ENCODE measurements at places on chromosomes 13 and 19. TPM values are rescaled to one million over a fixed set of nuclear protein-coding genes. Genes with fewer than 3 reads are reported as not detected.
A peak's percentile ranks its signal among the peaks of the same experiment; 100 is the strongest.

- no peak for DNase-seq
Measured at GRCh38 chr13:65656740-65657329, 1573.3 kb downstream of the PCDH9 start.

GRCh38 chr19:32406161-32407003, 812 bp downstream of the DPY19L3 start:
- peak; percentile 55 for DNase-seq

Gene RNF17
- total RNA-seq, result not detected

DNA sequence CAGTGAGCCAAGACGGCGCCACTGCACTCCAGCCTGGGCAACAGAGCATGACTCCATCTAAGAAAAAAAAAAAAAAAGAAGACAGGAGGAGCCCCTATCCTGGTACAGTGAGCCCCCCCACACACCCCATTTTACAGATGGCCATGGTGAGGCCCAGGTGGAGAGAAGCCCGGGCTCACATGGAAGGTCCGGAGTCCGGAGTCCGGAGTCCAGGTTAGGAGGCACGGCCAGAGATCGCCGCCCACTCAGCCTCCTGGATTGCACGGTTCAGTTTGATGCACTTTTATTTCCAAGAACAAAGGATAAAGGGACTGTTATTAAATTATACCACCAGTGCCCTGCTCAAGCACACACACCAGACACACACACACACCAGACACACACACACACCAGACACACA, 11.3 kb upstream of the BTBD2 start:
- DNase-seq, result no peak

GRCh38 chr19:17944301-17944700, 11.5 kb downstream of the CCDC124 start:
- no peak for DNase-seq

Gene FEM1A
- 20.7 TPM for total RNA-seq

GRCh38 chr19:4064496-4065260, 2.0 kb downstream of the ZBTB7A start:
- DNase-seq, result peak; percentile 50

DNA sequence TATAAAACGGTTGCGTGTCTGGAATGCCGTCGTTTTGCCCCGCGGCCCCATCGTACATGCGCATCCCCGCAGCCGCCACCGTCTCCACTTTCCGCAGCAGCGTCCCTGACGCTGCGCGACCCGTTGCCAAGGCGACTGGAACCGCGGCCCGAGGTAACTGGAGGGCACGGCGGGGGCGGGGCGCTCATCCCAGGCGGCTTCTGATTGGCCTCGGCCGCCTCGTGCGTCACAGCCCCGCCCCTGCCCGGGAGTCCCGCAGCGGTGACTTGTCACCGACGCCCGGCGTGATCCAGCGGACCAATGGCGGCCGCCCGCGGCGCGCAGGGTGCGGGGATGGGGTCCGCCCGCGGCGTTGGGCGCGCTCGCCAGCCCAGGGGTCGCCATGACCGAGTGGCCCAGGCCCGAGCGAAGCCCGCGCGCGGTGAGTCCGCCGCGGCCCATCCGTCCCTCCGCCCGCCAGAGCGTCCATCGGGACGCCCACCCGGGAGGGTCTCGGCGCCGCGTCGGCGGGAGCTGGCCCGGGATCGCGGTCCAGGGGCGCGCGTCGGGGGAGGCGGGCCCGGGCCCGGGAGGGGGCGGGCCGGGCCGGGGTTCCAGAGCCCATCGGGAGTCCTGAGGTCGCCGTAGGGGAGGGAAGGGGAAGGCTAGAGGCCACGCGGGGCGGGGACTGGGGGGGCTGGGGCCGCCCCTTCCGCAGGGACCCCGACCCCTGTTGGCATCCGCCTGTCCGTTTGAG, at the start of gene ZSCAN1:
TSS of gene ZSCAN1 (plus strand) at position 285 of the 736 bp plus-strand sequence. CDS start 3,812 bp downstream, outside the sequence.
- peak; percentile 89 for DNase-seq

- DNase-seq, result no peak
Measured at GRCh38 chr19:32865326-32865725, 4.2 kb downstream of the SLC7A9 start.

Gene PRX
- total RNA-seq, result 4.1 TPM

Gene ZNF260
- total RNA-seq, result 11.9 TPM

DNA sequence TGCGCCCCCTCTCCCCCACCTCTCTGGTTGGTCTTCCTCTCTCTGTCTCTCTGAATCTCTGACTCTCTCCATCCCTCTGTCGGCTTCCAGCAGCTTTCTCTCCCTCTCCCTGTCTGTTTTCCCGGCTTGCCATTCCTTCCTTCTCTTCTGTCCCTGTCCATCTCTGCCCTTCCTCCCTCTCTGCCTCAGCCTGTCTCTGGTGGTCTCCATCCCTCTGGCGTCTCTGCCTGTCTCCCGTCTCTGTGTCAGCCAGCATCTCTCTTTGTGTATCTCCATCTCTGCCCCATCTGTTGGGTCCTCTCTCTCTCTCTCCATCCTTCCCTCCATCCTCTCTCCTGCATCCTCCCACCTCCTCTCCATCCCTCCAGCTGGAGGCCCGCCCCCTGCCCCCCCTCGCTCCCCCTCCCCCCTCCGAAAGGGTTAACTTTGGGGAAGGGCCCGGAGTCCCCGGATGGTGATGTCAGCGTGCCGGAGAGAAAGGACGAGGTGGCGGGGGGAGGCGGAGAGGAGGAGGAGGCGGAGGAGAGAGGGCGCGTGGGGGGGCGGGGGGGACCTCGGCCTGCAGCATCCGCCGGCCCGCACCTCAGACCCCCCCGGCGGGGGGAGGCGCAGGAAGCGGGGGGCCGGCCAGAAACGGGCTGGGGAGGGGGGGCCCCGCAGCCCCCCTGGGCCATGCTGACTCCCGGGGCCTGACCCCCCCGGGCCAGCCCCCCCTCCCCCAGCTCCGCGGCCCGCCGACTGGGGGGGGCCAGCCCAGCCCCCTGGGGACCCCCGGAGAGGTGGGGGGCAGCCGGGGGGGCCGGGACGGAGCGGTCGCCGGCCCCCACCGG, at the start of gene BRSK1:
TSS of gene BRSK1 (plus strand) at position 450 of the 830 bp plus-strand sequence. CDS start 446 bp downstream, outside the sequence.
- no peak for DNase-seq

Gene SIGLEC12
- total RNA-seq, result not detected

DNA sequence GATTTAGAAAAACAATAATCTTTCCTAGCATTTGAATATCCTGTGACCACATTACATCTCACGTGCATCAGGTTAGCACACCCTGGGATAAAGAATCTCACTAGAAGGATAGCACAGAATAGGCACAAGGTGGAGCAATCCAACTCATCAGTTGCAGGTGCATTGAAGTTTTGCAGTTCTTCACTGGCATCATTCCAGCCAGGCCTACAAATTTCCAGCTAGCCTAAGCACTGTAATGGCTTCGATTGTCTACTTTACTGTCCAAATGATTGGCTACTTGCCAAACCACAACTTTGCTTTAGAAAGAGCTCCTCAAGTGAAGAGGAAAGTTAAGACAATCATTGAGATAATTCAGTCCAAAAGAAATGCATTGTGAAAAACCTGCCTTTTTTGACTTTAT, 89.5 kb downstream of the SPRY2 start:
- DNase-seq, result no peak

DNA sequence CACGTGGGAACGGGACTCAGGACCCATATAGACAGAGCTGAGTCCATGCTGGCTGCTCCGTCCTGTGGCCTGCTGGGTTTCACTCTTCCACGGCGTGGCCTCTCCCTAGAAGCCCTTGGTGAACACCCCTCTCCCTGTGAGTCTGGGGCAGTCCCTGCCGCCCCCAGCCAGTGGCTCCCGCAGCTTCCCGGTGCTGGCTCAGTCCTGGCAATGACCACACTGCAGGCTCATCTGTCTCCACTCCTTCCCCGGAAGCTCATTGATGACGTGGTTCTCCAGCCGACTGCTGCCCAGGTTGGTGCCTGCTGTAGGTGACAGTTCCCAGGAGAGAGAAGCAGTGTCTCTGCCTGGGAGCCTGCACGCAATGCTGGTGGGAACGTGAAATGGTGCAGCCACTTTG, 2.1 kb upstream of the TEX29 start:
- DNase-seq, result no peak

GRCh38 chr19:11478167-11479089, 2.4 kb downstream of the ELAVL3 start:
- no peak for DNase-seq

DNA sequence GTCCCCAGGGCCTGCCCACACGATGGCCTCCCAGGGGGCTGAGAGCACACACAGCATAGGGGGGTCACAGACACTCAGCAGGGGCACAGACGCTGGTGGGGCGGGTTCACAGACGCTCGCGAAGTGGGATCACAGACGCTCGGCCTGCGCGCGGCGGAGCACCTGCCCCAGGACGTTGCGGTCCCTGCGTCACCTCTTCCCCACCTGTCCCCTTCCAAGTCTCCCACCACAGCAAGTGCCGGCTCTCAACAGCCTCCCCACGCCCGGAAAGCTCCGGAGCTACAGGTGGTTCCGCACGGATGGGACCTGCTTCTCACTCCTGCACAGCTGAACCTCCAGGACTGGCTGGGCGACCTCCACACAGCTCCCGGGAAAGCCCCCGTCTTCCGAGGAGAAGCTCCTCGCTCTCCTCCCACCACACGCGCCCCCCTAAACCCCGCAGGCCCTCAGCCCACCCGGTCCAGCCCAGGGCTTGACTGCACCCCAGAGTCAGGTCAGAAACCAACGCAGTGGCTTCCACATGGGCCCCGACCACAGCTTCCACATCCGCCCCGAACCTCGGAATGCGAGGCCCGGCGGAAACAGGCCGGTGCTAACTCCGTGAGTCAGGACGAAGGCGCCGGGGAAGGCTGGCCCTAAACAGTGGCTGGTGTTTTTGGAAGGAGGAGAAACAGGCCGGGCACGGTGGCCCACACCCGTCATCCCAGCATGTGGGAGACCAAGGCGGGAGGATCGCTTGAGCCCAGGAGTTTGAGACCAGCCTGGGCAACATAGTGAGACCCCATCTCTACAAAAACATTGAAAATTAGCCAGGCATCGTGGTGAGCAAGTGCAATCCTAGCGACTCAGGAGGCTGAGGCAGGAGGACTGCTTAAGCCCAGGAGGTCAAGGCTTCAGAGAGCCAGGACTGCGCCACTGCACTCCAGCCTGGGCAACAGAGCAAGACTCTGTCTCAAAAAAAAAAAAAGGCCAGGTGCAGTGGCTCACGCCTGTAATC, 16.5 kb downstream of the BTBD2 start:
- DNase-seq, result no peak

- DNase-seq, result no peak
Measured at GRCh38 chr19:37973666-37974065, 66.7 kb downstream of the SIPA1L3 start.

- no peak for DNase-seq
Measured at GRCh38 chr19:38869160-38869835, 8.8 kb downstream of the RINL start.

GRCh38 chr19:42134535-42135070, 2.4 kb upstream of the POU2F2 start:
- no peak for DNase-seq

GRCh38 chr13:27147530-27148170, 24.0 kb downstream of the USP12 start:
- DNase-seq, result no peak

Gene ANKRD24
- 3.6 TPM for total RNA-seq

GRCh38 chr19:33971073-33971472, 174.4 kb downstream of the KCTD15 start:
- no peak for DNase-seq

Gene ZNF208
- 4.3 TPM for total RNA-seq

- no peak for DNase-seq
Measured at GRCh38 chr13:63427170-63427569, 2011.5 kb upstream of the PCDH20 start.

- no peak for DNase-seq
Measured at GRCh38 chr19:48806818-48807589, 3.8 kb downstream of the BCAT2 start.

Gene SPINT2
- 932 TPM for total RNA-seq

DNA sequence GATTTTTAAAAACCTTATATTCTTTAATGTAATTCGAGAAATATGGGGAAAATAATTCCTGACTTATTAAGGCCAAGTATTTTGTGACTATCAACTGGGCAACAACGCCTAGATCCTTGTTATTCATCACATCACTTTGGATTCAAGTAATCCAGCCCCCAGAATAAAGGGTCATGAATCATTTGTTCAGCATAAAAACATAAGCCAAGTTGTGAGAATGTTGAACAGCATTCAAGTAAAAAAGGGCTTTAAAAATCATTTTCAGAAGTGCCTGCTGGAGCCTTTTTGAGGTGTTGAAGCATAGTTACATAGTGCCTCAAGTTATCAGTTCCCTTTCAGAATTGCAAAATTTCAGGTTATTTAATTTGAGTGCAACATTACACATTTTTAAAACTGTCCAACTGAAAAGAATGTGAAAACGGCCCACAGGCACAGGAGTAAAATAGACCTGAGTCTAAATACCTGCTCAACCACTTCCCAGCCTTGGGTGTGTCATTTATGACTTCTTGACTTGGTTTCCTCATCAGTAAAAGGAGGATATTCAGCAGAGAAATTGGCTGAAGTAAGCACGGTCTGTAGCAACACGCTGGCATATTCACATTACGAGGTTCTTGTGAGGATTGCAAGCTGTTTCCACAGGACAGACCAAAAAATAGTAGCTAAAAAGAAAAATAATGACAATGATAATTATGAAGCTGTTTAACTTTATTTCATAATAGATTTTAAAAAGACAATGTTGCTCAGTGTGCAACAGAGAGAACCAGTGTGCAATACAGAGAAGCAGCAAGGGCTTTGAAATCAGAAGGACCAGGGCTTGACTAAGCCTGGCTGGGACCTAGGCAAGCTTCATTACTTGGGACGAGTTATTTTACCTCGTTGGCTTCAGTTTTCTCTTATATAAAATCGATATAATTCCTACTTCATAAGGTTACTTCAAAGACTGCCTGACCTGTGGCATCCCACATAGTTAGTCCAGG, 56.6 kb downstream of the MBNL2 start:
- DNase-seq, result no peak

Data from prostate gland (tissue), 2 donors.